GM13977 (cell line): ENCODE measurements at places on chromosomes 2 and 18.

DNA sequence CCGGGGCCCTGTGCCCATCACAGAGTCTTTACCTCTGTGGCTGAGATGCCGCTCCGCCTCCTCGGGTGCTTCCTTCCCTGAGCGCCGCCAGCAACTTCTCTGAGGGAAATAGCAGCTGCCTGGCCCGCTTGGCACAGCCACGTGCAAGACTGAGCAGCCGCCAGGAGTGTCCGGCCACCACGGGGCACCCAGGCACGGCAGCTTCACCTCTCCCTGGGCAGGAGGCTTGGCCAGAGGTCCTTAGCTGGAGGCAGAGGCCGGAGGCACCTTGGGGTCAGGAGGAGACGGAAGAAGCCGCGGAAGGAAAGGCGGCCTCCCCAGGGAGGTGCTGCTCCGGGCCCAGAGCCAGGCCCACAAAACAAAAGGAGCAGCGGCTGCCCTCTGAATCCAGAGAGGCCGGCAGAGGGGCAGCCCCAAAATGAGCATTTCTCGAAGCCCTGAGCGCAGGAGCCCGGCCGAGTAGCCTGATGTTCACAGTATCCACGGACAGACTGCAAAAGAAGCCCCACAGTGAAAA is 6.0 kb upstream of the LIMS2 start:
- no peak for DNase-seq

- DNase-seq = no peak
Measured at GRCh38 chr2:66306483-66306882, 128.4 kb upstream of the MEIS1 start.

DNA sequence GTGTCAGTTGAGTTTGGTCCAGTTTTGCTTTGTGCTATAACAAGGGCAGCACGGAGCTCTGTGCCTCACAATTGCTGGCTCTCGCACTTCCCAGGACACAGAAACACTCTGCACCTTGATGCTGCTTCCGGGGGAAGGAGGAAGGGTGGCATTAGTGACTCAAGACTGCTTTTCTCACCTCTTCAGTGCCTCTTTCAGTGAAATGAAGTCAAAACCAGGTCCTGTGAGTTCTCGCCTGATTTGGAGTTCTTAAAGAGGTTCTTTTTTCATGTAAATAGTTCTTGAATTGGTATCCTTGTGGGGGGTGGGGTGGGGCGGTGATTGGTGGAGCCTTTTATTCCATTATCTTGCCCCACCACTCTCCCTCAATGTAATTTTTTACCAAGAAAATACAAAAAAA is 91.5 kb upstream of the MYT1L start:
- no peak for DNase-seq

DNA sequence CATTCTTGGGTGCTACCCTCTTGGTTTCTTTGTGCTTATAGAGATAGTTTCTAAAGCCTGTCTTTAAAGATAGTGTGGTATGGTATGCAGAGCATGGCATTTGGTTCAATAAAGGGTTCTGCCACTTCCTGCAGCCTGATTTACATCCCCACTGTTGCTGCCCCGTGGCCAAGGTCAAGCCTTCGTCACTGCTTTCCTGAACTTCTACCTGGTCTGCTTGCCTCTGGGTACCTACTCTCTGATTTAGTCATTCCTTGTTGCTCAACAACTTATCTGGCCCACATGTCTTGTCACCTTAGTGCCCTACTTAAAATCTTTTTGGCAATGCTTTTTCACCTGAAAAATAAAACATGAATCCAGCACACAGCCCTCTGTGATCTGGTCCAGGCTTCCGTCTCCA is 352.9 kb downstream of the LPIN1 start:
- DNase-seq = no peak

GRCh38 chr2:241563571-241563980 is 5.0 kb downstream of the BOK start:
- DNase-seq = no peak

DNA sequence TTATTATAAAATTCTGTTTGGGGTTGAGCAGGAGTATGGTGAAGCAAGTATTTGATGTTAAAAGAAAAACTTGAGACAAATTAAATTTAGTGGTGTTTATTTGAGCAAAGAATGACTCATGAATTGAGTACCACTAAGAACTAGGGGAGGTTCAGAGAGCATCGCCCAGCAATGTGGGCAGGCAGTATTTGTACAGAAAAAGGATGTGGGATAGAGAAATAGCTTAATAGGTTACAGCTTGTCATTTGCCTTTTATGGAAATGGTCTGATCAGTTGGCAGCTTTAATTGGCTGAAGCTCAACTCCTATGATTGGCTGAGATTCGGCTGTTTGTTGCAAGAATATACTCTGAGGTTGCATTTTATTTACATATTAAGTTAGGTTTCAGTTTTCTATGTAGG is 68.2 kb downstream of the LRATD1 start:
- DNase-seq = no peak

GRCh38 chr2:177193240-177193639 is 19.4 kb upstream of the HNRNPA3 start:
- DNase-seq = no peak

DNA sequence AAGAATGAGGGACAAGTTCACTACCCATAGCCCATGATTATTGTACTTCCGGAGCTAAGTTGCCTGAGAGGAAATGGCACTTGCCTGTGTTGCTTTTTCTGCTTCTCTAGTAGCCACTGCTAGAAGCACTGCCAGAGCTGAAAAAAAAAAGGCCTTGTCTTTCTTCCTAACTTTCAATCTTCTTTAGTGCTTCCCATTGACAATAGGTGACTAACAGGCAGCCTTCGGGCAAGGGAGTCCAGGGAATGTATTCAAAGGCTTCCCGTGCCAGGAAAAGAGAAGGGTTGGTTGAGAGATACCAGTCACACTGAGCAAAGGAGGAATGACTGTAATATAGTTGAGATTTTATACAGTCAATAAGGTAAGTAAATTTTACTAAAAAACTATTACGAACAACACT is 242.0 kb downstream of the CALCRL start:
- no peak for DNase-seq

DNA sequence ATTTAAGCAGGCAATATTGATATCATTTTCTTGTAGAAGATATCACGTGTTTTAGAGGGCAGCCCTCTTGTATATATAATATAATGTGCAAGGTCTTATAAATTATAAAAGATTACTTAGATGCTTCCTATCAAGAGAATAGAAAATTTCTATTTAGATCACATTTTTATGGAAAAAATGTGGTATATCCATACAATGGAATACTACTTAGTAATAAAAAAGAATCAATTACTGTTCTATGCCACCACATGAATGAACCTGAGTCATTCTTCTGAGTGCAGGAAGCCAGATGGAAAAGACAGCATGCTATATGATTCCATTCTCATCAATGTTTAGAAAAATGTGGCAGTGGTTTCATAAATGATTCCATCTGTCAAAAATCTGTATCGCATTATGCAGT is 23.6 kb downstream of the CYP27C1 start:
- no peak for DNase-seq

- no peak for DNase-seq
Measured at GRCh38 chr18:39966275-39966674, 1988.8 kb upstream of the PIK3C3 start.

- no peak for DNase-seq
Measured at GRCh38 chr2:114742245-114742644, 299.8 kb downstream of the DPP10 start.

DNA sequence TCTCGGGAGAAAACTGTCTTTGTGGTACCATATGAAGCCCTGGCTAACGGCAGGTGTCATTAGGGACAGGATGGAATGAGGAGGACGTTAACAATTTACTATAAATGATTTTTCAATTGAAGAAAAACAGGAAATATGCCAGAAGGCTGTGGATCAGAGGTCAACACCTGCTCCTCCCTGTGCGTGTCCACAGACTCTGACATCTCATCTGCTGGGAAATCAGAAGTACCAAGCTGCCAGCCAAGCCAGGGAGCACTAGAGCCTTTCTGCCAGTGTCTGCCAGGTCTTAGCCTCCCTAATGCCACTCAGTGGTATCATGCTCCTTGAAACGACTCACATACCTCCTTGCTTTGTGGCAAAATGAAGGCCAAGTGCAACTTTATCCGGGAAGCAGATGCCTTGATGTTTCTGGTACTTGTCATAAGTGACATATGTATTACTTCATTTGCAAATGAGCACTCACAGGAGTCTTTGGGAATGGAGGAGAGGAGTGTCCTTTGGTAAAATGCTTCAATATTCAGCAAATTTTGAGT is 541.1 kb downstream of the SATB2 start:
- DNase-seq = no peak

- DNase-seq = no peak
Measured at GRCh38 chr18:62857263-62857976, 142.1 kb downstream of the PHLPP1 start.

DNA sequence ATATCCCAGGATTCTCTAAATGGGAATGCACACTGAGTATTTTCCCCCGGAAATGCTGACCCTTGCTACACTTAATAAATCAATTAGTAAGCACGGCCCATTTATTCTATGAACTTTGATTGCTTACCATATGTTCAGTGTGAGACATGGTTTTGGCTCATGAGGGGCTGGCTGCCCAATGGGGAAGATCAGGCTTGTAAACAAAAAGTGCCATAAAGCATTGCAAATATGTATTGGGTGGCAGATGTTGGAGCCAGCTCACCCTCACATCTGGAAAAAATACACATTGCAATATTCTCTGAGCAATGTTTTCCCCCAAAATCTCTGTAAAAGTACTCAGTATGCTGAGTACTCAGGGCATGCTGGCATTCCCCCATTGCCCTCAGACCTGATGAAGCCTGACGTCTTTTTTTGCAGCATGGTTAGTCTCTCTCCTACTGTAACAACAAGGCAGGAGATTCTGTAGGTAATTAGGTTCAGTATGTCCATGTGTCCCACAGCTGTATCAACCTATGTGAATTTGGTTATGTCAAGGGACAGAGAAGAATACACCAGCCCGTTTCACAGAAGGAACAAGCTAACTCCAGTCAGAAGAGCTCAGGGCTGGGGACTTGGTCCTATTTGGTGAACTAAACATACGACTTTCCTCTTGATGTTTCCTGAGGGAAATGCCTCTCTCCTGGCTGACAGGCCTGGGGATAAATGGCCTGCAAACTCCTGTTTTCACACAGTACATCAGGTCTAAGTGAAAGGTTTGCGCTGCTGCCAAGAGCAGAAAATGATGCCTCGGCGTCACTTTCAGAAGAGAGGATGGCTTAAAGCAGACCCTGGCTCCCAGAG is 202.4 kb downstream of the INSIG2 start:
- no peak for DNase-seq

DNA sequence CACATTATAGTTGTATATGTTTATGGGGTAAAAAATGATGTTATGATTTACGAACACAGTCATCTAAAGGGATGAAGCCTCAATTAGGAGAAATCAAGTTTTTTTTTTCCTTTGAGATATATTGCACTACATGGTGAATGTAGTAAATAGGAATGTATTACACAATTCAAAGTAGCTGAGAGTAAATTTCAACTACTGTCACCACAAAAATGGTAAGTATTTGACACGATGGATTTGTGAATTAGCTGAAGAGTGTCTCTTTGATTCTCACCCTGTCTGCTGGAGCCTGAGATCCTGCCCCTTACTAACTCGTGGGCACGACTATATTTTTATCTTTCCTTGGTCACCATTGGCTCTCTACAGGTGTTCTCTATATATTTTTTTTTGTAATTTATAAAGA is 540.4 kb upstream of the DSEL start:
- no peak for DNase-seq

DNA sequence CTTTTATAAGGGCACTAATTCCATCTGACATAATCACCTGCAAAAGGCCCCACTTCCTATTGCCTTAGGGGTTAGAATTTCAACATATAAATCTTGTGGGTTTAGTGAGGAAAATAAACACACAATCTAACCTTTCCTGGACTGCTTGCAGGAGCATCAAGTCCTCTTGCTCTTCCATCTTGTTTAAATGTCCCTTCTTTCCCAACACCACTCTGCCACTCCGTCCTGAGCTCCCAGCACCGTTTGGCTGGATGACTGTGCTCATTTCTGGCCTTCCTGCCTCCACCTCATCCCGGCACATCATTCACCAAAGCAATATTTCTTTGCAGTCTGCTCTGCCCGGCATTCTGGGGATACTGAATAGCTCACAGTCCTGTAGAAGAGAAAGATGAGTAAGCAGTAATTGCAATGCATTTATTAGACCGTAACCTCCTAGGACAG is 247.8 kb downstream of the BCL2 start:
- DNase-seq = no peak

DNA sequence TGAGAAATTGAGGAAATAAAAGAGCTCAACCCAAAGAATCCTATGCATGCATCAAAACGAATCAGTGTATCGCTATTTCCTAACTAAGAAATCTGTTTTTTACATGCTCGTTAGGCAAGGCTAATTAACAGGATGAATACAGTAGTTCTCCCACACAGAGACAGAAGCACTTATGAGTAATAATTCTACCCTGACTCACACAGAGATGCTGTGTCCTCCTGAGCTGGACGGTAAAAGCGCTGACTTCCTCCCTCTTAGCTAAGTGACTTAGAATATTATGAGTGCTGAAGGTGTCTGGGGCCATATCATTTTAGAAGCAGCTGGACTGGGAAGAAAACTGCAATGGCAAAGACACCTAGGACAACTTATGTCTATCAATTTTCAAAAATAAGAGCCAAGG is 18.5 kb downstream of the PLEKHM3 start:
- no peak for DNase-seq

DNA sequence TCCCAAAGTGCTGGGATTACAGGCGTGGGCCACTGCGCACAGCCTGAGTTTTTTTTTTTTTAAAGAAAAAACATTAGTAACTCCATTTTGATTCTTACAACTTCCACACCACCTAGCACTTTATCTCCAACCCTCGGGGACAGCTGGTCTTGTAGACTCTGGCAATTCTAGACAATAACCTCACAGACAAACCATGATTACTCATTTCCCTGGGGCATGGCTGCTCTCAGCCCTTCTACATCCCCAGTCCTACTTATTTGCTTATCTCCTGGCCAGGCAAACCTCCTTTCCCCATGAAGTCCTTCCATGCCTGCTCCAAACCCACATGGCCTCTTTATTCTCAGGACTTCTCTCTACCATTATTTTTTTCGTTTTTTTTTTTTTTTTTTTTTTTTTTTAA is 91.1 kb downstream of the ACTR3 start:
- no peak for DNase-seq

DNA sequence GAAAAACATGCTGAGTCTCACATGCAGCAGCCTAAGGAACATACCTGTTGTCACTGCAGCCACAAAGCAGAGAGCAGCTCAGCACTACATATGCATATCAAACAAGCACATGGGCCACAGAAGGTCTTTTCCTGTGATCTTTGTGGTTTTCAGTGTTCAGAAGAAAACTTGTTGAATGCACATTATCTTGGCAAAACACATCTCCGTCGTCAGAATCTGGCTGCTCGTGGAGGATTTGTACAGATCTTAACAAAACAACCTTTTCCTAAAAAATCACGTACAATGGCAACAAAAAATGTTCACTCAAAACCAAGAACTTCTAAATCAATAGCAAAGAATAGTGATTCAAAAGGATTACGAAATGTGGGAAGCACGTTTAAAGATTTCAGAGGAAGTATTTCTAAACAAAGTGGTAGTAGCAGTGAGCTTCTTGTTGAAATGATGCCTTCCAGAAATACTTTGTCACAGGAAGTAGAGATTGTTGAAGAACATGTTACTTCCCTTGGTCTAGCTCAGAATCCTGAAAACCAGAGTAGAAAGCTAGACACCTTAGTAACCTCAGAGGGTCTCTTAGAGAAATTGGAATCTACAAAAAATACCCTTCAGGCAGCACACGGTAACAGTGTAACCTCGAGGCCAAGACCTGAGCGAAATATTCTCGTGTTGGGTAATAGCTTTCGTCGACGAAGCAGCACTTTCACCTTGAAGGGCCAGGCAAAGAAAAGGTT is 34.1 kb downstream of the ZNF407 start:
- DNase-seq = no peak

- DNase-seq = no peak
Measured at GRCh38 chr2:107742460-107743027, 84.1 kb upstream of the RGPD4 start.
